ENCODE measurements at places on chromosomes 2 and 18.

- no peak for DNase-seq
These were observed 18.4 kb downstream of the INPP4A start for GRCh38 chr2:98463081-98463481.

DNA sequence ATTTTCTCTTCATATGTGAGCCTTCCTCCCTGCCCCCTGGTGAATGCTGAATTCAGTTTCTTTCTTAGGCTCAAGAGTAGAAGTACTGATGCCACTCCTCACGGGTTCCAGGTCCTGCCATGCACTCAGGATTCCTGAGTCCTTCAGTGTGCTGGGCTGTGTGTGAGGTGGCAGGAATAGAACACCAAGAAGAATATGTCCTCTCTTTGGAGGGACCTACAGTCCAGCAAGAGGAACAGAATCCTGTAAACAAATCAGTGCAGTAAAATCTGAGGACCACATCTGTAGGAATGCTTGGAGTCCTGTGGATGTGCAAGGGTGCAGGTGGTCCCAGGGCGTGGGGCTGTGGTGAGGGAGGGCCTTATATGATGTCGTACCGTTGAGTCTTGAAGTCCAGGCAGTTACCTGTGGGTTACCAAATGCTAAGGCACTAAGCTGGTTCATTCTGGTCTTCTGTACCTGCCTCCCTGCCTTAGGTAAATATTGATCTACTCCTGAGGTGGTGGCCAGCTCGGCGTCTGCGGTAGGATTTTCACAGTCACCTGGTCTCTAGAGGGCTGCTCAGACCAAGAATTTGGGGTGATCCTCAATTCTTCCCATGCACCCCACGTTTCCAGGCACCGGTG, 5.5 kb downstream of the ASAP2 start:
- DNase-seq: no peak

GRCh38 chr2:37829616-37830395, 95.3 kb upstream of the RMDN2 start:
- DNase-seq: no peak

GRCh38 chr2:28377195-28377816, 15.4 kb upstream of the FOSL2 start:
- DNase-seq: no peak

- DNase-seq: peak; percentile 32
These were observed 56.0 kb downstream of the TEX44 start for GRCh38 chr2:231648579-231649174.

- DNase-seq: no peak
These were observed 651.2 kb downstream of the DCC start for GRCh38 chr18:52991246-52991645.

DNA sequence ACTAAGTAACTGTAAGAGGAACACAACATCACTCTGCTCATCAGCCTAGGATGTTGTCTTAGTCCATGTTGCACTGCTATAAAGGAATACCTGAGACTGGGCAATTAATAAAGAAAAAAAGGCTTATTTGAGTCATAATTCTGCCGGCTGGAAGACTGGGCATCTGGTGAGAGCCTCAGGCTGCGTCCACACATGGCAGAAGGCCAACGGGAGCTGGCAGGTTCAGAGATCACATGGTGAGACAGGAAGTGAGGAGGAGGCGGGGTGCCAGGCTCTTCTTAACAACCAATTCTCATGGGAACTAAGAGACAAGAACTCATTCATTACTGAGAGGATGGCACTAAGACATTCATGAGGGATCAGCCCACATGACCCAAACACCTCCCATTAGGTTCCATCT, 46.8 kb downstream of the EPG5 start:
- no peak for DNase-seq

- no peak for DNase-seq
These were observed 57.6 kb upstream of the IGFBP5 start for GRCh38 chr2:216752855-216753505.

DNA sequence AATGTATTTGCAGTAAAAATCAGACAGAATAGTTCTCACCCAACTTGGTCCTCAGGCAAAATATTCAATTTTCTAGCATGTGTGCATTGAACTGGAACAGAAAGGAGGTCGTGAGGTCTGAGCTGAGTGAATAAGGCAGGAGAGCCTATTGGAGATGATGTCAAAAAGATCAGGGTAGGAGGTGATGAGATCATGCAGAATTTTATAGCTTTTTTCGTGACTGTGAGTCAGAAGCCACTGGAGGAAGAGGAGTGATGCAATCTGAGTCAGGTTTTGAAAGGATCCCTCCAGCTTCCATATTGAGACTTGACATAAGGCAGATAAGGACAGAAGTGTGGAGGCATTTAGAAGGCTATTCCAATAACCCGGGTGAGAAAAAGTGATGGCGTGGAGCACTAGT, 299.5 kb upstream of the SOX11 start:
- DNase-seq: no peak

GRCh38 chr18:34965108-34965507, 76.1 kb upstream of the MAPRE2 start:
- no peak for DNase-seq

- no peak for DNase-seq
These were observed 6.6 kb downstream of the PSD4 start for GRCh38 chr2:113180131-113180946.

GRCh38 chr2:29174937-29175336, 59.7 kb downstream of the CLIP4 start:
- DNase-seq: no peak

GRCh38 chr2:173355866-173356508, 1.3 kb downstream of the CDCA7 start:
- DNase-seq: no peak

- no peak for DNase-seq
These were observed 6.0 kb downstream of the PNO1 start for GRCh38 chr2:68163641-68164040.

DNA sequence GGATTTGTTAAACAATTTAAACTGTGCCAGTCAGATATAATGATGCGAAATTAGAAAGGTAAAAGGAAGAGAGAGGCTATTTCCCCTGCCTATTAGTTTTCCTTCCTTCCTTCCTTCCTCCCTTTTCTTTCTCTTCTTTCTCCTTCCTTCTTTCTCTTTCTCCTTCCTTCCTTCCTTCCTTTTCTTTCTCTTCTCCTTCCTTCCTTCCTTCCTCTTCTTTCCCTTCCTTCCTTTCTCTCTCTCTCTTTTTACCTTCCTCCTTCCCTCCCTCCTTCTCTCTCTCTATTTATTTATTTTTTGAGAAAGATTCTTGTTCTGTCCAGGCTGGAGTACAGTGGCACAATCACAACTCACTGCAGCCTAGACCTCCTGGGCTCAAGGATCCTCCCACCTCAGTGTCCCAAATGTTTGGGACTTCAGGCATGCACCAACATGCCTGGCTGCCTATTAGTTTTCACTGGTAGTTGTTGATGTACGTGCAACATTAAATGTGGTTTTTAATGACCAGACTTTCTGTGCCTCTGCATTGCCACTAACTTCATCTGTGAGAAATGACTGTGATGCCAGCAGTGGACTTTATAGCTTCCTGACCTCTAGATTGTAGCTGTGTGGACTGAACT, 48.7 kb upstream of the NFE2L2 start:
- no peak for DNase-seq

- no peak for DNase-seq
These were observed 118.9 kb downstream of the VWA3B start for GRCh38 chr2:98205889-98206288.

- no peak for DNase-seq
These were observed 43.0 kb downstream of the OSGEPL1 start for GRCh38 chr2:189719571-189719970.

DNA sequence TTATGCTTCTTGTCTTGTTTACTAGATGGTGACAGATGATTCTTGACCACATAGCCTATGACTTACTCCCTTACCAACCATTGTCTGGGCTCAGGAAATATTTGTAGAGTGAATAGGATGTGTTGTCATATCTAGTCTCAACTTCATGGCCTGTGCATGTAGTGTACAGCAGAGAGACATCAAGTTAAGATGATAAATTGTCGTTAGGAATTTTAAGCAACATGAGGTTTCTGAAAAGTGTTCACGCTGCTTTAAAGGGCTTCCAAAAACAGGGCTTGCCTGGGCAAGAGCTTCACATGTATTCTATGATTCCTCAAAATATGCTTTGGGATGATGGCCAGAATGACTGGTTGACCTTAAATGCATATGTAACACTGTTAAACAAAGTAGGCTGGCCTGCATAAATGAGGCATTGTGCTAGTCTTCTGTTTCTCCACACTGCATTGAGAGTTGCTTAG, 424.0 kb downstream of the RND3 start:
- no peak for DNase-seq

DNA sequence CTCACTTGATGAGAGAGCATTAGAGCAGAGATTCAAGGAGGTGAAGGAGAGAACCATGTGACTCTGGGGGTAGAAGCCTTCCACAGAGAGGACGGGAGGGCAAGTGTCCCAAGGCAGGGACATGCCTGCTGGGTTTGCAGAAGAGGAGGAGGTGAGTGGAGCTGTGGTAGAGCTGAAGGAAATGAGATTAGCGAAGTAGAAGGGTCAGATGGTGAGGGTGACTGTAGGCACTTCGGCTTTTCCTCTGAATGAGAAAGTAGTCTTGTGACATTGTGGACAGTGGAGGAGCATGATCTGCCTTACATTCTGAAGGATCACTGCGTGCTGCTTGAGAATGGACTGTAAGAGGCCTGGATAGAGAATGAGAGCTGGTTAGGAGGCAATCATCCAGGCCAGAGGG, 126.0 kb downstream of the NXPH2 start:
- no peak for DNase-seq

GRCh38 chr2:151361674-151362370, 4.4 kb downstream of the TNFAIP6 start:
- no peak for DNase-seq

- DNase-seq: no peak
These were observed 1217.0 kb upstream of the ZEB2 start for GRCh38 chr2:145736871-145737270.

All from CD4-positive, alpha-beta T cell treated with Interleukin-6 at 100 ng/mL for 8 hours (primary cell).